Naive thymus-derived CD8-positive, alpha-beta T cell (primary cell): ENCODE measurements at places on chromosomes 5 and 9. TPM values are rescaled to one million over a fixed set of nuclear protein-coding genes. Genes with fewer than 3 reads are reported as not detected.

DNA sequence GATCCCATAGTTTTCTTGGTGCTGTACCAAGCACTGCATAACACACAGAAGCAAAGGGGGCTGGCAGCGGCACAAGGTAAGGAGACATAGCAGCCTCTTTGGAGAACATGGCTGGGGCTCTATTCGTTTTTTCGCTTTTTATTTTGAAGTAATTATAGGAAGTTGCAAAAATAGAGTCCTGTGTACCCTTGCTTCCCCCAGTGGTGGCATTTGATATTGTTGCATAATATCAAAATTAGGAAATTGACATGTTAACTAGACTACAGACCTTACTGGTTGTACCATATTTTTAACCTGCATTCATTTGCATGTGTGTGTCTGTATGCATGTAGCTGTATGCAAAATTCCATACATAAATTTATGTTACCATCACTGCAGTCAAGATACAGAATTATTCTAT, 6.6 kb upstream of the UBQLN1 start:
- DNase-seq, result no peak
- peaks cover 2% of the 10 kb centered on the region for H3K36me3 ChIP-seq
- H3K4me3 ChIP-seq, result no peak overlapping the region
- peaks cover 3% of the 10 kb centered on the region for H3K4me1 ChIP-seq

RAI14 gene
- not detected for total RNA-seq

TAF11L4 gene
- not detected for total RNA-seq

RAD50 gene
- 36.1 TPM for total RNA-seq

GRCh38 chr9:32839013-32839885, 55.9 kb downstream of the TMEM215 start:
- H3K27ac ChIP-seq, result no peak overlapping the region
- no peaks in the 10 kb centered on the region for H3K4me1 ChIP-seq
- H3K36me3 ChIP-seq, result no peaks in the 10 kb centered on the region
- DNase-seq, result no peak
- H3K27me3 ChIP-seq, result peaks cover 51% of the 10 kb centered on the region
- H3K4me3 ChIP-seq, result no peak overlapping the region

TNFSF15 gene
- total RNA-seq, result not detected

DNA sequence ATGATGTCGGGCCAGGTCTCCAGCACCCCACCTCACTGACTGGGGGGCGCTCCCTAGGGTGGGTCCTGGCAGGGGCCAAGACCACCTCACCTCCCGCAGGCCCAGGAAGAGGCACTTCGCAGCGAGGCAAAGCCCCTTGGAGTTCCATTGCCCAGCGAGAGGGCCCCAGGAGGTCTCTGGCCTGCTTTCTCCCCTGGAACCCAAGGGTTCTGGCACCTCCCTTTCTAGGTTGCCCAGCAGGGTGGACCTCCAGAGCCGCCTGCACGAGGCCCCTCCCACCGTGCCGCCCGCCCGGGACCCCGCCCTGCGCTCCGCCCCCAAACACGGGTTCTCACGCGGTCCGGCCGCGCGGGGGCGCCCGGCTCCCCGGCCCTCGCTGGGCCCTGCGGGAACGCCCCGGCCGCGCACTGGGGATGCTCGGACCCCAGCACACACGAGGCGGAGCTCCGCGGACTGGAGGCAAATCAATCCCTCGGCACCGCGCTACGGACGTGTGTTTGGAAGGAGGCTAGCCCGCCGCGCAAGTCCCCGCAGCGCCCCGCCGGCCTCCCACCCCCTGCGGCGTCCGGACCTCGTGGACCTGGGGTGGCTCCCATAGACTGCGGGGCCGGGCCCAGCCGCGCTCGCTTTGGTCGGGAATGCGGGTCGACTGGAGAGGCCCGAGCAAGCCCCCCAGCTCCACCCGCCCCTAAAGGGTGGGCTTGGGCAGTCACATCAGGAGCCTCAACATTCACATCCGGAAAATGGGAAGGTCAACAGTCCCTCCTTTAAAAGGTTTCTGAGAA, 99.5 kb upstream of the LMX1B start:
- no peak overlapping the region for H3K27ac ChIP-seq
- no peak overlapping the region for H3K4me3 ChIP-seq
- H3K27me3 ChIP-seq, result peaks cover 48% of the 10 kb centered on the region
- H3K36me3 ChIP-seq, result no peaks in the 10 kb centered on the region
- H3K4me1 ChIP-seq, result peaks cover 14% of the 10 kb centered on the region

GRCh38 chr9:121082075-121082474, 7.3 kb downstream of the CNTRL start:
- peaks cover 21% of the 10 kb centered on the region for H3K36me3 ChIP-seq
- H3K27me3 ChIP-seq, result no peaks in the 10 kb centered on the region
- no peak overlapping the region for H3K4me3 ChIP-seq
- DNase-seq, result no peak
- H3K4me1 ChIP-seq, result peaks cover 5% of the 10 kb centered on the region

- no peak overlapping the region for H3K27ac ChIP-seq
- peaks cover 95% of the 10 kb centered on the region for H3K4me1 ChIP-seq
- no peak for DNase-seq
- no peaks in the 10 kb centered on the region for H3K27me3 ChIP-seq
- H3K4me3 ChIP-seq, result peak overlapping the region; percentile 74
Measured at GRCh38 chr9:71761938-71762353, 6.4 kb downstream of the CEMIP2 start.

SARDH gene
- 8.7 TPM for total RNA-seq

- H3K27me3 ChIP-seq, result peaks cover 11% of the 10 kb centered on the region
- no peak overlapping the region for H3K27ac ChIP-seq
- H3K4me1 ChIP-seq, result peaks cover 9% of the 10 kb centered on the region
- H3K36me3 ChIP-seq, result peaks cover 2% of the 10 kb centered on the region
Measured at GRCh38 chr9:79868567-79869189, 296.9 kb downstream of the TLE4 start.

- no peaks in the 10 kb centered on the region for H3K27me3 ChIP-seq
- H3K36me3 ChIP-seq, result no peaks in the 10 kb centered on the region
- peak overlapping the region; percentile 88 for H3K4me3 ChIP-seq
- DNase-seq, result no peak
Measured at GRCh38 chr5:100779669-100780375, 123.3 kb downstream of the ST8SIA4 start.

DNA sequence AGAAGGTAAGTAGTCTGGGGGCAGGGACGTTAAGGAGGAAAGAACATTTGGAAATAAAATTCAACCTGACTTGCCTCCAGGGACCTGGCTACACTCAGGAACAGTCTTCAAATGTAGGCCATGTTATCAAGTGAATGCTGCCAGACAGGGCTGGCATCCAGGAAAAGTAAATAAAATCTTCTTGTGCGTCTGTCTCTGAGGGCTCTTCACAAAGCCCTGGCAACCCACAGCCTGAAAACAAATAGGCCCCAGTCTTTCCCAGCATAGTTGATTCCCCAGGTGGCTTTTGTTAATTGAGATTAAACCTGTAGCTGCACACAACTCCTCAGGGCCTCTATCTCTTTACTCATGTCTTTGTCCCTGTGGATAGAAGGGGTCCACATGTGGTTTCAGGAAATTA, 55.4 kb downstream of the STK32A start:
- H3K4me3 ChIP-seq, result no peak overlapping the region
- H3K27ac ChIP-seq, result no peak overlapping the region
- H3K27me3 ChIP-seq, result no peaks in the 10 kb centered on the region
- H3K36me3 ChIP-seq, result no peaks in the 10 kb centered on the region
- no peaks in the 10 kb centered on the region for H3K4me1 ChIP-seq
- no peak for DNase-seq

DNA sequence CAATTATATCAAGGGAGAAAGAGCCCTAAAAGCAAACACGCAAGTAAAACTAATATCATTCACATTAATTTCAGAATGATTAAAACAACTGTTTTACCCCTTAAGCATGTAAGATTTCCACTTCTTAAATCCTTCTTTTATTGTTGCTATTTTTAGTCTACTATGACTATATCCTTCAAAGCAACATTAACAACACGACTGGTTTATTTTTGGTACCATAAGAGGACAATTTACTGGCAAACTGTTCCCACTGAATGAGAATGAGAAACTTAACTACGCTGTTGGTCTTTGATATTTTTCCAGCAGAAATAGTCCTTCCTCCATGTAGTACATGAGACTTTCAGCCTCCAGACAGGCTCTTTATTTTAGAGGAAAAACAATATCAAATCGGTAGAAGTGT, 281.5 kb downstream of the CTNND2 start:
- DNase-seq, result no peak
- no peak overlapping the region for H3K27ac ChIP-seq
- H3K4me3 ChIP-seq, result no peak overlapping the region
- H3K4me1 ChIP-seq, result no peaks in the 10 kb centered on the region
- H3K36me3 ChIP-seq, result no peaks in the 10 kb centered on the region
- no peaks in the 10 kb centered on the region for H3K27me3 ChIP-seq

GRCh38 chr5:1912951-1913565, 30.3 kb upstream of the IRX4 start:
- peaks cover 8% of the 10 kb centered on the region for H3K27me3 ChIP-seq
- H3K4me3 ChIP-seq, result no peak overlapping the region
- H3K27ac ChIP-seq, result no peak overlapping the region
- H3K4me1 ChIP-seq, result no peaks in the 10 kb centered on the region

PCDHGA5 gene
- total RNA-seq, result 0.30 TPM

GRCh38 chr5:115817386-115817785, 927 bp upstream of the CDO1 start:
- peaks cover 7% of the 10 kb centered on the region for H3K36me3 ChIP-seq
- H3K4me3 ChIP-seq, result no peak overlapping the region

DNA sequence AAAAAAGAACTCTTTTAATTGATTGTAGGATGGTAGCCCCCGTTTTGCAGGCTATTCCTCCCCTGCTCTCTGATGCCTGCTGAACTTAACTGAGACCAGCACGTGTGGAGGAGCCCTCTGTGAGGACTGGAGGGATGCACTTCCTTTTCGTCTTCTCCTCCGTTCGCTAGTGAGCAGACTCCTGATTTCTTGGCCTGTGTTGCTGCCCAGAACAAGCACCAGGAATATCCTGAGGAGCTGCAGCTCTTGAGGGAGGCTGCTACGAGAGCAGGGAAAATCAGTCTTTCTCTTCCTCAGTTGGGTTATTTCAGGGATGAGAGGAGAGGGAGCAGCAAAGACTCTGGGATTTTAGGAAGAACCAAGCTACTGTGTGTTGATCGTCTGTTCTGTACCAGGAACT, 74.7 kb downstream of the ARHGAP26 start:
- no peaks in the 10 kb centered on the region for H3K27me3 ChIP-seq
- peaks cover 45% of the 10 kb centered on the region for H3K4me1 ChIP-seq
- no peaks in the 10 kb centered on the region for H3K36me3 ChIP-seq
- peak overlapping the region; percentile 95 for H3K27ac ChIP-seq

DNA sequence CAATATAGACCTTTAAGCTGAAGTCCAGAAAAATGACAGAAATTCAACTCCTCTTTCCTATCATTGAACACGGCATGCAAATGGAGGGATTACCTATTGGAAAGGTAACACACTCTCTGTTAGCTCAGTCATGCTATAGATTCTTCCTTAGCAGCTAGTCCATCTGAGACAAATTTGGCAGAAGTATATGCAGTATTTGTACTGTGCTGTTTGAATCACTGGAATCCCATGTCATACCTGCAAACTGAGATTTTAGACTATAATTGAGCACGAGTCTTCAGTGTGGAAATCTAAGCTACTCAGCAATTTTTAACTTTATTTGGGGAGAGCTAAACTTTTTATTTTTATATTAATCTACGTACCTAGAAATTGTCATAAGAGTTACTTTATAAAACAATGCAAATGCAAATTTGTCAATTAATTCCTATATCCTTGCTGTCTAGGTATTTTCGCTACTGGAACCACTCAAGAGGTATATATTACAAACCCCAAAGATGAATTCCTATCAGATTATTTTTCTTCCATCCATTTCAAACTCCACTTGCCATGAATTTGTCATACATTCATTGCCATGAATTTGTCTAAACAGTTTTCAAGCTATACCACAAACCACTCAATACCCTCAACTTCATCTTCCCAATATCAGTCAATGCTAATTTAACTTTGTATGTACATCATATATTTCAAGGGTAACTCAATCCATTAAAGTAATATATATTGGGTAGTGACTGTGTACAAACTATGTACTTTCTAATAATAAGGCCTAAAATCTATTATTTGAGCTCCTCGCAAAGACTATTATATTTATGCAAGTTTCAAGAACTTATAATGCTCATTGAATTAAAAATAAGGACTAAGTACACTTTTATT, 224.8 kb downstream of the MEF2C start:
- peaks cover 12% of the 10 kb centered on the region for H3K4me1 ChIP-seq
- peaks cover 58% of the 10 kb centered on the region for H3K27me3 ChIP-seq
- H3K36me3 ChIP-seq, result peaks cover 10% of the 10 kb centered on the region

DNA sequence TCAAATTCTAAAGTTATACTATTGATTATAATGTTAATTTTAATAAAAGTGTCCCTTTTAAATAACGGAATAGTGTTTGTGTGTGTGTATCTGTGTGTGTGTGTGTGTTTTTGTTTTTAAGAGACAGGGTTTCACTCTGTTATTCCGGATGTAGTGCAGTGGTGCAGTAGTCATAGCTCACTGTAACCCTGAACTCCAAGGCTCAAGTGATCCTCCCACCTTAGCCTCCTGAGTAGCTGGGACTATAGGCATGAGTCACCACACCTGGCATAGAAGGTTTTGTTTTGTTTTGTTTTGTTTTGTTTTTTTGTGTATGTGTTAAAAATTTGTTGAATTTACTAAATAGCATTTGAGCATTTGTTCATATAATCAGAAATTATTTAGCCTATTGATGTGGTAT, 64.6 kb downstream of the YTHDC2 start:
- H3K27ac ChIP-seq, result no peak overlapping the region
- H3K4me3 ChIP-seq, result no peak overlapping the region
- peaks cover 23% of the 10 kb centered on the region for H3K4me1 ChIP-seq
- peaks cover 30% of the 10 kb centered on the region for H3K36me3 ChIP-seq
- no peaks in the 10 kb centered on the region for H3K27me3 ChIP-seq

- no peak overlapping the region for H3K4me3 ChIP-seq
- no peak overlapping the region for H3K27ac ChIP-seq
- no peak for DNase-seq
- H3K4me1 ChIP-seq, result no peaks in the 10 kb centered on the region
- peaks cover 24% of the 10 kb centered on the region for H3K36me3 ChIP-seq
Measured at GRCh38 chr5:154366353-154366752, 79.4 kb upstream of the SAP30L start.

SHC3 gene
- 0.42 TPM for total RNA-seq

DNA sequence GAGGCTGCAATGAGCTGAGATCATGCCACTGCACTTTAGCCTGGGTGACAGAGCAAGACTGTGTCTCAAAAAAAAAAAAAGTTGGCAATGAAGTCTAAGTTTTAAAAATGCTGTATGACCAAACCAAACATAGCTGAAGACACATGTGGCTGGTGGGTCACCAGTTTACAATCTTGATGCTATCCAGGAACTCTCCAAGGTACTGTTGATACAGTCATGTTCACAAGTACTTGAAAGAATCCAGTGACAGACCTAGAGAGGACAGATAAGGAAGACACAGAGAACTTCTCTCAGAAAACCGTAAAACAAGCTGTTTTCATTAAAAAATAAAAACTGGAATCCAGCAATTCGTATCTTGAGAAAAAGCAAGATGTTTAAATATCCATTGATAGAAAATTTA, 95.7 kb downstream of the ACTBL2 start:
- H3K27me3 ChIP-seq, result no peaks in the 10 kb centered on the region
- H3K4me1 ChIP-seq, result no peaks in the 10 kb centered on the region
- H3K4me3 ChIP-seq, result no peak overlapping the region
- no peak for DNase-seq
- H3K36me3 ChIP-seq, result no peaks in the 10 kb centered on the region
- no peak overlapping the region for H3K27ac ChIP-seq
